Right ventricle myocardium inferior (tissue), 1 donor: ENCODE measurements at places on chromosomes 13 and 19. TPM values are rescaled to one million over a fixed set of nuclear protein-coding genes. Genes with fewer than 3 reads are reported as not detected.

The CACNG6 gene
- total RNA-seq = not detected

The TNFSF9 gene
- total RNA-seq = 0.78 TPM

The SSC5D gene
- 3.4 TPM for total RNA-seq

The F2RL3 gene
- total RNA-seq = 0.27 TPM

The NCAN gene
- not detected for total RNA-seq

The PLIN5 gene
- total RNA-seq = 50.4 TPM

The ZNF490 gene
- total RNA-seq = 5.1 TPM

The CGB3 gene
- not detected for total RNA-seq

The AXL gene
- total RNA-seq = 19.8 TPM
